T-cell (primary cell): ENCODE measurements at places on chromosomes 11 and 22.

DNA sequence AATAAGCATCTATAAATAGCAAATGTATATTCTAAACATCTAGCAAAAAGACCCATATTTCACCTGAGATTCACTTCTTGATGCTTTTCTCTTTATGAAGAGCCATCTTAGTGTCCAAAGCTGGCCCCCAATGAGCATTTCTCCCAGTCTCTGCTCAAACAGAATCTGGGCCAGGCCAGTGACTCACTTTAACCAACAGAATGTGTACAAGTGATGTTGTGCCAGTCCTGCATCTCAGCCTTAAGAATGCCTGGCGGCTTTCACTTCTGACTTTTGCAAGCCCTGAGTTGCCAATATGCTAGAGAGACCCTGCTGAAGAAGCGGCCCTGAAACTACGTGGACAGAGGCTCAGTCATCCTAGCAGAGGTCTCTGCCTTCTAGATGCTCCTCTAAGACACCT, 6.9 kb upstream of the COPB1 start:
- no peak for DNase-seq

DNA sequence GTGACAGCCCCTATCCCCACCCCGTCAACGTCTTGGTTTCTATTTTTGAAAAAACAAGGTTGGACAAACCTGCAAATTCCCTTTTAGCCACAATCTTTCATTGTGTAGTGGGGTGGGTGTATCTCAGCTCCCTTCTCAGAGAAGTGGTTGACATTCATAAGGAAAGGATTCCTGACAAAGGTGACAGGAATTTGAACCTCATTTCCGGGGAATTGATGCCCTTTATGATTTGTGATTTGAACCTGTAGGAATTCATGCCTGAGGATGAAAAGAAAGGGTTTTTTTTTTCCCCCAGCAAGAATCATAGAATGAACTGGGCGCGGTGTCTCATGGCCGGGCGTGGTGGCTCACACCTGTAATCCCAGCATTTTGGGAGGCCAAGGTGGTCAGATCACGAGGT, 14.5 kb downstream of the YPEL4 start:
- DNase-seq, result no peak

DNA sequence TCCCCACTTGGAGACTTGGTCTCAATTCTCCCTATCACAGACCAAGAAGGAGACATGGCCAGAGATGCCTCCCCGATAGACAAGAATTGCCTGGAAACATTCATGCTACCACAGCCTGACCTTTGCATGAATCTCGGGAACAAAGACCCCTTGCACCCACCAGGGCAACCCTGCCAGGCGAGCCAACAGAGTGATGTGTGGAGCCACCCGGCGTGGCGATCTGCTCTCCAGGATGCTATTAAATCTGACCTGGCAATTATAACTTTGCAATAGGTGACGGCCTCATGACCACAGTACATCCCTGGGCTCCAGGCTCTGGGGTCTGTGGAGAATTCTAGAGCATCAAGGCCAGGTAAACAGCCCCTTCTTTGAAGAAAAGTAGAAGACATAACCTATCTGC, 31.1 kb upstream of the MN1 start:
- no peak for DNase-seq

DNA sequence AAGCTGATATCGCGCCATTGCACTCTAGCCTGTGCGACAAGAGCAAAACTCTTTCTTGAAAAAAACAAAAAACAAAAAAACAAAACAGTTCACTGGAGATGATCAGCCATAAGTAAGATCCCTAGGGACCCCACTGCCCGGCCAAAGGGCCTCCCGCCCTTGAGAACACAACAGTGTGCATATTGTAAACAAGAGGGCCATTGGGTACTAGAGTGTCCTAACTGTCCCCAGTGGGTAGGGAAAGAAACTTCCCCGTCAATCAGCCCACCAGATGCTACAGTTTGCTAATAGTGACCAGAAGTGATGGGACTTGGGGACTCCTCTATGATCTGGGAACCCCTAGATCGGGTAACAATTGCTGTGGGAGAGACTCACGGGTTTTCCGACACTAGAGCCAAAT, 3.7 kb upstream of the ACY3 start:
- no peak for DNase-seq

- no peak for DNase-seq
Measured at GRCh38 chr22:42389143-42389542, 43.1 kb downstream of the NFAM1 start.
